Activated CD4-positive, CD25-positive, alpha-beta regulatory T cell treated with anti-CD3 and anti-CD28 coated beads, Interleukin-2, amount 50 U/mL, for 16 hours (primary cell): ENCODE measurements at places on chromosomes 3 and 15.

DNA sequence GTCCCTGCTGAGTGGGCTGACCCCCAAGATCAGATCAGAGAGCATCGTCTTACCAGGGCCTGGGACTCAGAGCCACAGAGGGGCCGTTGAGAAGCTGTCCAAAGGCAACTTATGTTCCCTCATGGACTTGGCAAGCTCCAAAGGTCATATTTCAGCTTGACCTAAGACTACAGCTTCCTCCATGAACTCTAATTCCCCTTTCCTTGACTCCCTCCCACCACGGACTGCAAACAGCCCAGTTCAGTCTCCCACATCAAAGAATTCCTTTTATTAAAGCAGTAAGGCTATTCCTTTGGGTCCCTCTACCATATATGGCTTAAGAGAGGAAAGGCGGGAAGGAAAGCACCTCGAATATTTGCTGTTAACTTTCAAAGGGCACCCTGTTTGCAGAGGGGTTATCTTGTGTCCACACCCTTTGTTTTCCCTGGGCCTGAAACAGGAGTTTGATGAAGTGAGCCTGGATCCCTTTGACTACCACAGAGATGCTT, 146.1 kb upstream of the THBS1 start:
- DNase-seq: no peak

- DNase-seq: no peak
Observed at GRCh38 chr3:184322731-184323487, 8.5 kb downstream of the EIF4G1 start.

- DNase-seq: no peak
Observed at GRCh38 chr15:63402498-63403253, 21.0 kb upstream of the CA12 start.

DNA sequence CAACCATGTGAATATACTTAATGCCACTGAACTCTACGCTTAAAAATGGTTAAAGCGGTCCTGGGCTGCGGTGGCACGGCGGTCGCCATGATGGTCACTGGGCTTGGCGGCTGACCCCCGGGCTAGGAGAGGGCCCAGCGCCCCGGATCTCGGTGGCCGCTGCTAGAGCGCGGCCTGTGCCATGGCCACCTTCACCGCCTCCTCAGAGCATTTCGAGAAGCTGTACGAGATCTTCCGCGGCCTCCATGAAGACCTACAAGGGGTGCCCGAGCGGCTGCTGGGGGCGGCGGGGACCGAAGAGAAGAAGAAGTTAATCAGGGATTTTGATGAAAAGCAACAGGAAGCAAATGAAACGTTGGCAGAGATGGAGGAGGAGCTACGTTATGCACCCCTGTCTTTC, 35.6 kb upstream of the TBC1D23 start:
- DNase-seq: no peak

DNA sequence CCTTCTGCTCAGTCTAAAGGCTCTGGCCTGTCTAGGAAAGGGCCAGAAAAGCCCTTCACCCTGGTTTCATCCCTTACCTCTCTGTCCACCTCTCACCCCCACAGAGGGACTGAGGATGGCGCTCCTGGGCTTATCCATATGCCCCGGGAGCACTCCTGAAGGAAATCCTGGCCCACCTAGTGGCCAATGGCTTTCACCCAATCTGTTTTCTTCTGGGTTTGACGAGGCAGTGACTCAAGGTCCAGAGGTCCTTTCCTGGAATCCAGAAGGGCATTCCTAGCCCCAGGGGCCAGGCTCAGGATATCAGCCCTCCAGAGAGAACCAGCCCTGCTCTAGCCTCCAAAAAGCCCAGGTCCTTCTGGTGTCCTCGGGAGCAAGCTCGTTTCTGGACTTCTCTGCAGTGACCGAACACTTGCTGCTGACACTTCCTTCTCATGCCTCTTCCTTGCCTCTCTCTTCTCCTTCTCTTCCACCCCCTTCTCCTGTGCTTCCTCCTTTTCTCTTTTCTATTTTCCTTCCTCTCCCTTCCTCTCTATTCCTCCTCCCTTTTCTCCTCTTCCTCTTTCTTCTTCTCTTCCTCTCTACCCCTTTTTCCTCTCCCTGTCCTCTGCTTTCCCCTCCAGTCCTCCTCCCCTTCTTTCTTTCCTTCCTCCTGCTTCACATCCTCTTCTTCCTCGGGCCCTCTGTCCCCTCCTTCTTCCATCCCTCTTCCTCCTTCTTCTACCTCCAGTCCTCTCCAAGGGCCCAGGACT, 59.6 kb downstream of the RHCG start:
- no peak for DNase-seq

DNA sequence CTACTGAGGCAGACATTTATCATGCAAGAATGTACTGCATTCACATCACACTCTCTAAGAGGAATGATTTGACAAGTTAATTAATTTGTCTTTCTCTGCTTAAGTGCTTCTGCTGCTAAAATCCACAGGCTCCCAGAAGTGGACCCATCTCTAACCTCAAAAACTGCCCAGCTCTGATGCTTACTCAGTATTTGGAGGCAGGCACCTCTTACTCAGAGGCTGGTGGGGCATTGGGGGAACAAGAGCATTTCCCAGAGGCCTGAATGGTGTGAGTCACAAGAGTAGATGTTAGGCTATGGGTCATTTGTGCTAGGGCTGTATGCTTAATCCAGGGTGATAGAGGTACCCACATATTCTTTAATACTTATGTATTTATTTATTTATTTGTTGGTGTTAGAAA, 34.4 kb upstream of the HCN4 start:
- no peak for DNase-seq

DNA sequence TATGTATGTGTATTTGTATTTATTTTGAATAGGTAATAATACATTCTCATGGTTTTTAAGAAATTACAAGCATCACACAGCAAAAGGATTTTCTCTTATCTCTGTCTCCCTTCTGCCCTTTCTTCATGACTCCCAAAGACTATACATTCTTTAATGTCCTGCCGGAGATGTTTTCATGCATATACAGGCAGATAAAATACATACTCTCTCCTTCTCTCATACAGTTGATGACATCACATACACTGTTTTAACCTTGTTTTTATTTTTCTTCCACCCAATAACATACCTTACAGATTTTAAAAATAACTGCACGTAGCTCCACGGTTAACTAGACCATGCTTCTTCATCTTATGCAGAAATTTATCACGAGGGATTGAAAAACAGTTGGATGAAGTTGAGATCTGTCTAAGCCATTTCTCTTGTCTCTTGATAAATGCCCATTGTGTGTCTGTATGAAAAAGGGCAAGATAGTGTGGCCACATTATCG, 249.8 kb downstream of the EDEM1 start:
- DNase-seq: no peak

GRCh38 chr3:33201195-33201594, 17.4 kb downstream of the SUSD5 start:
- no peak for DNase-seq

GRCh38 chr3:14227856-14228255, 49.2 kb downstream of the LSM3 start:
- DNase-seq: no peak

- no peak for DNase-seq
Observed at GRCh38 chr3:190596349-190597285, 82.7 kb downstream of the IL1RAP start.

- no peak for DNase-seq
Observed at GRCh38 chr3:42886294-42886822, 10.7 kb upstream of the CYP8B1 start.

GRCh38 chr15:61835029-61835428, 225.2 kb downstream of the VPS13C start:
- DNase-seq: no peak

GRCh38 chr3:15246186-15246585, 40.1 kb downstream of the CAPN7 start:
- no peak for DNase-seq

- DNase-seq: no peak
Observed at GRCh38 chr15:80777137-80777536, 2.0 kb upstream of the CEMIP start.

- DNase-seq: no peak
Observed at GRCh38 chr3:29694783-29695182, 413.9 kb downstream of the RBMS3 start.

DNA sequence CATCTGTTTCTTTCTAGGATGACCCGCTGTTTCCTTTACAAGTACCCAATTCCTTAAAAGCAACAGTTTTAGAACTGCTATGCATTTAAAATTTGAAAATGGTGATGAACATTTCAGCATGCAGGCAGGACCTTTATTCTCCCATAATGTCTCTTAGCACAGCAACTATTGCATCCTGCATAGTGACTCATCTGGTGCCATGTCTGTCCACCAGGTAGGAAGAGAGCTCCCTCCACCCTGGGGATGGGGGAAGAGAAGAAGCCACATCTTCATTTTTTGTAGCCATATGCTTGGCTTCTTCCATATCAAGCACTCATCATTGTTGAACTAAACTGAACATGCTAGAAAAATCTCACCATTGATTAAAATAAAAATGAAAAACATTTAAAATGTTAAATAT, 9.9 kb downstream of the GPR15 start:
- no peak for DNase-seq

DNA sequence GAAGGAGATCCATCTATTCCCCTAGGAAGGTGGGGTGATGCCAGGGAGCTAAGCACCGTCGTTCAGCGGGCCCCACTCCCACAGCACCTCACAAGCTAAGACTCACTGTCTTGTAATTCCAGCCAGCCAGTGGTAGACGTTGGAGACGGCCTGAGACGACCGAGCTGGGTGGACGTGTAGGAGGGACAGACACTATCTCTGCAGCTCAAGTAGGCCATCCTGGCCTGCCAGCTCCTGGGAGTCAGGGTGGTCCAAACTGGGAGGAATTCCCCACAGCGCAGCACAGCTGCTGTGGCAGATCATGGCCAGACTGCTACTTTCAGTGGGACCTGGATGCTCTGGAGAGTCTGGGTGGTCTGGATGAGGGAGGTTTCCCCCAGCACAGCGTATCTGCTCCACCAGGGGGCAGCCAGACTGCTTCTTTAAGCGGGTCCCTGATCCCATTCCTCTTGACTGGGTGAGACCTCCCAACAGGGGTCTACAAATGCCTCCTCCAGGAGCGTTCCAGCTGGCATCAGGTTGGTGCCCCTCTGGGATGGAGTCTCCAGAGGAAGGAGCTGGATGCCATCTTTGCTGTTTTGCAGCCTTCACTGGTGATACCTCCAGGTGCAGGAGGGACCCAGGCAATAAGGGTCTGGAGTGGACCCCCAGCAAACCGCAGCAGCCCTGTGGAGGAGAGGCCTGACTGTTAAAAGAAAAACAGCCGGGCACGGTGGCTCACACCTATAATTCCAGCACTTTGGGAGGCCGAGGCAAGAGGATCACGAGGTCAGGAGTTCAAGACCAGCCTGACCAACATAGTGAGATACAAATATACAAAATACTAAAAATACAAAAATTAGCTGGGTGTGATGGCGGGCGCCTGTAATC, 27.6 kb downstream of the GNB5 start:
- no peak for DNase-seq

DNA sequence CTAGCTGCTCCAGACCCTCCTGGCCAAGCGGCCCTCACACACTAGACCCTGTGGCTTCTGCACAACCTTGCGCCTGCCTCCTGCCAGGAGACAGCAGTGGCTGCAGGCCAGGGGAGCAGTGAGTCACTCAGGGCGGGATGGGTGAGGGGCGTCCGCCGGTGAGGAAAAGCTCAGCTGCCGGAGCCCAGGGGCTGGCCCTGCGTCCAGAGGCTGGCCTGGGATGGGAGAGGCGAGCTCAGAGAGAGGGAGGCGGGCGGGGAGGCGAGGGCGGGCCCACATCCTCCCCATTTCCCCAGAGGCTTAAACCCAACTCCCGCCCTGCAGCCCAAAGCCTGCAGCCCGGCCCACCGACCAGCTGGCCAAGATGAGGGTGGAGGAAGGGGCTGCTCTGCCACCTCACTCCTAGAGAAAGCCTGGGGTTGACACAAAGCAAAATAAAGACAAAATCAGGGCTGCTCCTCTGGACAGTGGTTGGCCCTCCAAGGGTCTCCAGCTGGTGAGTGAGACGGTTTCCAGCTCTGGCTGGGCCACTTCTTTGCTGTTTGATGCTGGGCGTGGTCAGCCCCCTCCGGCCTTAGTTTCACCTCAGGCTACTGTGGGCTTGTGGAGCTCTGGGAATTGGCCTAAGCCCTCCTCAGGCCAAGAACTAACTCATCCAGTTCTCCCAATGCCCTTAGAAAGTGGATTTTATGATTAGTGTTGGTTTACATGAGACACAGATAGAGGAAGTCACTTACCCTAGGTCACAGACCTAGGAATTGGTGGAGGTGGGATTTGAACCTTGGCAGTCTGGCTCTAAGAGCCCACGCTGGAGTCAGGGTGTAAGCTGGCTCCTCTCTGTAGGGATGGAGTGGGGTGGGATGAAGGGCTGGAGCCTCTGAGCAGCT, 50.6 kb downstream of the IQSEC1 start:
- no peak for DNase-seq
